ENCODE measurements at places on chromosomes 4 and X.

GRCh38 chr4:180394312-180394711, 1848.9 kb upstream of the TENM3 start:
- DNase-seq: no peak

GRCh38 chr4:26126994-26127393, 193.8 kb upstream of the RBPJ start:
- DNase-seq: no peak

- no peak for DNase-seq
Measured at GRCh38 chrX:121598356-121598755, 550.9 kb downstream of the GLUD2 start.

DNA sequence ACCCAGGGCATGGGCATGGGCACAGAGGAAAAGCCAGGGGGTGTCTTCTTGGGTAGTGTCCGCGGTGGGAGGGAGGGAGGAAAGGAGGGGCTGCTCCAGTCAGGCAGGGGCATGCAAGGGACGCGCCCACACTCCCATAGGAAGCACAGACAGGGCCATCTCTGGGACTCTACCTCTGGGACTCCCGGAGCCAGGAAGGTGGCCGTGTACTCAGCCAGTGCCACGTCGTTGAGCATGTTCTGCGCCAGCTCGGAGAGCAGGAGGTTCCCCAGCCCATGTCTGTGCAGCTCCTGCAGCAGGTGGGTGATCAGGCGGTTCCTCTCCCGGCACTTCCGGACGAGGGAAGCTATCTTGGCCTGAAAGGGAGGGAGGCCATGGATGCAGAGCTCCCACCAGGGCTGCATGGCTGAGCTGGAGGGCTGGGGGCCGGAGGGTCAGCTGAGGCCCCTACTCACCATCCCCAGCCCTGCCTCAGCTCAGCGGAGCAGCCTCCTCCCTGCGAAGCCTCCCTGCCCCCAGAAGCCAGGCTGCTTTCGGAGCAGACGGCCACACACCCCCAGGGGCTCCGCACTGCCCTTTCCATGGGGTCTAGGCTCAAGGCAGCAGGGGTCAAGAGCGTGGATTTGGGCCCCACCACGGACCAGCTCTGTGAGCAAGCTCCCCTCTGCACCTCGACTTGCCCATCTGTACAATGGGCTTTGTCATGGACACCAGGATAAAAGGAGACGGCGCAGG, 44.6 kb downstream of the C4orf50 start:
- no peak for DNase-seq

- no peak for DNase-seq
Measured at GRCh38 chr4:13618212-13618806, 9.2 kb downstream of the BOD1L1 start.

DNA sequence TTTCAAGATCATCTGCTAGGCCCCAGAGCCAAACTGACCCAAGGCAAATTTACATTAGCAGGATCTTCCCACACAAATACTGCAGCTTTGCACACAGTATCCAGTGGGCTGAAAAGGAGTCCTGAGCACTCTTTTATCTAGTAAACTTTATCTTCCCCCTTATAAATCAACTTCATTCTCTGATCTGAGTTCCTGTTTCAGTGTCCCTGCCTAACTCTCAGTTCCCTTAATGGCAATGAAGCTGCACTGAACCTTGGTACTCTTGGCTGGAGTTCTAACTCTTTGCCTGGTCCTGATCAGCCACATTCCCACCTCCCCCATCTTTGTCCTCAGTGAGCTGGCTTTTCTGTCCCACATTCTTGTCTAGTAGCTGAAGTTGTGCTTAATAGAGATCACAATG, 37.4 kb downstream of the EDA2R start:
- no peak for DNase-seq
